Type B pancreatic cell (in vitro differentiated cells): ENCODE measurements at places on chromosomes 2 and 18.

- DNase-seq = no peak
These were observed 2.5 kb upstream of the PLA2R1 start for GRCh38 chr2:160064916-160065315.

DNA sequence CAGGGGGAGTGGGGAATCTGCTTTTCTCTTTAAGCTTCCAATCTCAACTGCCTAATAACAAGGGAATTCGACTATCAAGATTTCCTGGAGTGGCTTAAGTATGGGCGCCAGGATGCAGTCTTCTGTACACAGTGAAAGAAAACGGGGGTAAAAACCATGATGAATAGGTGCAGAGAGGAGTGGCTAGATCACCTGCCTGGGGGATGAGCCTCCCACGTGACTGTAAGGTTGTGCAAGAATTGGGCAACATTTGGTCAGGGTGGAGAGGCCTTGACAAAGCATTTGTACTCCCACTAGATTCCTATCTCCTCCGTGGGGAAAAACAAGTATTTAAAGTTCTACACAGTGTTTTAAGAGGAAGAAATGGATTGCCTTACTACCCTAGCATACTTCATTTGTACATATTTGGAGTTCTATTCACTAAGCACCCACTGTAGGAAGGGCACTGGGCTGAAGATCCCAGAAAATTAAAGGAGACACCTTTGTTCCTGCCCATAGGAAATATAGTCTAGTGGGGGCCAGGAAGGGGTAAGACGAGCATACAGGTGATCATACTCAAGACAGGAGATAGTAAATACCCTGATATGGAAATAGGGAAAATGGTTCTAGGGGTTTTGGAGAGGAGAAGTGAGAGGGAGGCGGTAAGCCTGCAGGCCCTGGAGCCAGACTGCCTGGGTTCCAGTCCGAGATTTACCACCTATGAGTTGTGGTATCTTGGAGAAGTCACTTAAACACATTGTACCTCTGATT lies 29.2 kb downstream of the EPAS1 start:
- no peak for DNase-seq

- no peak for DNase-seq
These were observed 46.2 kb upstream of the CCDC141 start for GRCh38 chr2:179096090-179096489.

GRCh38 chr2:160194351-160194750 lies 5.7 kb downstream of the ITGB6 start:
- DNase-seq = no peak

DNA sequence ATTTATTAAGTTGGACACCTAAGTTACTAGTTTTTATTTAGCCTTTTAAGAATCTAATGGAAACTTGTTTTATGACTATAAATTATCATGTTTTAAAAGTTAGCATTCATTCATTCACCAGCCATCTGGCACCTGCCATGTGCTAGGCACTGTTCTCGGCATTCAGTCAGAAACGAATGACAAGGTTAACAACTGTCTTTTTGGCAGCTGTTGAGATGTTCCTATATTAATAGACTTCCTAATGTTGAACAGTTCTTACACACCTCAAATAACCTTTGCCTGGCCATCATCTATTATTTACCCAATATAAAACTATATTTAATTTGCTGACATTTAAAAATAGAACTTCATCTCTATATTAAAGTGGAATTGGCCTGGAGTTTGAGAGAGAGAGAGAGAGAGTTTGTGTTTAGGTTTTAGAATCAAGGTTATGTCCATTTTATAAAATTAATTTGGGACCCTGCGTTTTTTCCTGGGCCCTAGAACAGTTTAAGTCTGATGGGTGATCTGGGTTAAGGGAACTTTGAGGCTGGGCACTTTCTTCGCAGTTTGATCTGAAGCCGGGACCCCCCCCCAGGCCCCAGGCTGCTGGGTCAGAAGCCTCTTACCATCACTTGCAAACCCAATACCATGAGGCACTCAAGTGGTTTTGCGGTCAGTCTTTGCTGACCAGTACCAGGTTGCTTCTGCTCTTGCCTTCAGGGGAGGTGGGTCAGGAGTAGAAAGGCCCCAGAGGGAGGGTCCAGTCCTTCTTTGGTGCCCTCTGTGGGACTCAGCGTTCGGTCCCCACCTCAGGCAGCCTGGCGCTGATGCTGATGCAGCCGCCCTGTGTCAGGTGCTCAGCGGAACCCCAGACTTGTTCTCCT lies 48.3 kb upstream of the ASB1 start:
- no peak for DNase-seq

DNA sequence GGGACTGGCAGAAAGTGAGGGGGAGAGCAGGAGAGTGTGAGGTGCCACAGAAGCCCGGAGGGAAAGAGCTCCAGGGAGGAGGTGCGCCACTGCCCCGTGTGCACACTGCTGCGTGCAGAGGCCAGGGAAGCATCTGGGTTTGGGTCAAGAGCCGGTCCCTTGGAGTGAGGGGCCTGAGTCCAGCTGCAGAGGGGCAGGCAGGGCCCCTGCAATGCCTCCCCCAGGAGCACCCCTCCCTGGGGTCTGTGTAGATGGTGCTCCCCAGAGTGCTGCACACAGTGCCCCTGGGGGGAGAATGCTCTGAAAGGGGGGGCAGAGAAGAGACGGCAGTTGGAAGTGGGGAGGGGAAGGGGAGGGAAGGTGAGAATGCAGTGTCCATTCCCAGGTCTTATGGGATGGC lies 3.7 kb upstream of the LIMS2 start:
- DNase-seq = no peak

GRCh38 chr2:166234112-166234846 lies 106.5 kb upstream of the SCN1A start:
- DNase-seq = no peak

- DNase-seq = no peak
These were observed 116.6 kb upstream of the NT5C1B start for GRCh38 chr2:18706001-18706400.

GRCh38 chr2:127078666-127079270 lies 28.2 kb downstream of the BIN1 start:
- DNase-seq = no peak

GRCh38 chr2:122061206-122061605 lies 305.8 kb downstream of the TSN start:
- DNase-seq = no peak

DNA sequence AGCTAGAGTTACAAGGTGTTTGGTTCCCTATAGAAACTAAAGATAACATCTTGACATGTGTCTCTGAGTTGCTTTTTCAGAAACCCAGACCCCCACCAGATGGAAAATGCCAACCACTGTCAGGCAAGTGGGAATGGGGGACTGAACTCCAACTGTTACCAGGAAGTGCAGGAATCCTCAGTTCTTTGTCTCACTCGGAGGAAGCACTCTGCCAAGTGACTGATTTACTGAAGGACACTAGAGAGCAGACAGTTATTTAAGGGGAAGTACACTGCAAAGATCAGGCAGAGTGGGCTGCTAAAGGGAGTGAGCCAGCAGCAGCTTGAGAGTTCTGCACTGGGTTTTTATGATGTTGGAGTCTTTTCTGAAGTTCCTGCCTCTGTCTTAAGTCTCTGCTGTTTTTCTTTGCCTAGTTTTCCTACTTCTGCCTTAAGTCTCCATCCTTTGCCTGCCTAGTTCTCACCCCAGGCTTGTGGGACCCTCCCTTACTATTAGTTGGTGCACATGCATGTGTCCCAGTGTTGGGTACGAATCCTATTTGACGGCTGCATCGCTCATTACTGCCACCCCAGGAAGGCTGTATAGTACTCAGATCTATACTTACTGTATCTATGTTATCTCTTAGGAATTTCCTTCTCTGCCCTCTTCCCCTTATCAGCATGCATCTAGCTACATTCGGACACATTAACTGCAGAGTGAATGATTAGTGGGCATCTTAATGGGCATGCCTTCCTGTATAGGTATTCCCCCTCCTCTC lies 97.1 kb downstream of the TEX51 start:
- DNase-seq = no peak

- no peak for DNase-seq
These were observed 252.1 kb upstream of the SLC14A2 start for GRCh38 chr18:45363196-45363595.

- no peak for DNase-seq
These were observed 177.7 kb upstream of the LRRTM1 start for GRCh38 chr2:80482276-80482675.

- no peak for DNase-seq
These were observed 189.3 kb downstream of the KCNS3 start for GRCh38 chr2:18067588-18068384.

DNA sequence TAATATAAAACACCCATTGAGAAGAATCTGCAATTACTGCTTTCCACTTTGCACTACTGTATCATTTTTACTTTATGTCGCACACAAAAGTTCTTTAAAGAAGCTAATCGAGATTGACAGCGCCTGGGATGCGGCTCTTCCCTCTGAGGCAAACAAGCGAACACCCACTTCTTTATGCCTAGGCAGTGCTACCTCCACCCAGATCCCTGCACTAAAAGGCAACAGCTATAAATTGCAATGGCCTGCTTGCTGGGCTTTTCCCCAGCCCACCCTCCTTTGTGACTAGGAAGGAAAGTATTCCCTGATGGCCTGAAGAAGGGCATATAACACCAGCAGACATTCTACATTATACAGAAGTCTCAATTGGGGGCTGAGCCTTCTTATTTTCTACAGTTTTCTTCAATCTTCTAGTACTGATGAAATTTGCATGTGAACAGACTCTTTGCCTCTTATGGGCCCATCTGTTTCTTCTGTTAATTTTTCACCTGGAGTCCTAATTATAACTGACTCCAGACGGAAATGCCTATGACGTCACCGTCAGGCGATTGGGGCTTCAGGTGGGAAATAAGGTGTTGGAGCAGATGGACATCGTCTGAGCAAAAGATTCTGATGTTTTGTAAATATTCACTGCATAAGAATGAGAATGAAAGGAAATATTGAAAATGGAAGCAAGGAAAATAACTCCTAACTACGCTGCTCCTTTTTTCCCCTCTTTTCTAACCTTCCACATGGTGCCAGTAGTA lies 138.9 kb upstream of the DCC start:
- DNase-seq = no peak

- DNase-seq = no peak
These were observed 379.4 kb downstream of the CDH2 start for GRCh38 chr18:27797484-27797883.

DNA sequence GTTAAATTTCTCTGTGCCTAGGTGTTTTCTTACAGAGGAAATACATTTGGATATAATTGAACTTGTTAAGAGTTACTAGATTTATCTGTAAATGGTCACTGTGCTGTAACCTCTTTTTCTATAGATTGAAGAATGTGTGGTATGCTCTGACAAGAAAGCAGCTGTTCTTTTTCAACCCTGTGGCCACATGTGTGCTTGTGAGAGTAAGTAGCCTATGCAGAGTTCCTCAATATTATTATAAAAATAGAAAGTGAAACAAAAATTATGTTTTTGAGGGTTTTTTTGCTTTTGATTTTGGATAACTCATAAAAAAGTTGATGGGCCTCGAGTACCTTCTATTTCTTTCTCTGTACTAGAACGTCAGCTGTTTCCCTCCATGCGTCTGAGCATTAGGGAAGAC lies 112.4 kb downstream of the MIB1 start:
- no peak for DNase-seq

DNA sequence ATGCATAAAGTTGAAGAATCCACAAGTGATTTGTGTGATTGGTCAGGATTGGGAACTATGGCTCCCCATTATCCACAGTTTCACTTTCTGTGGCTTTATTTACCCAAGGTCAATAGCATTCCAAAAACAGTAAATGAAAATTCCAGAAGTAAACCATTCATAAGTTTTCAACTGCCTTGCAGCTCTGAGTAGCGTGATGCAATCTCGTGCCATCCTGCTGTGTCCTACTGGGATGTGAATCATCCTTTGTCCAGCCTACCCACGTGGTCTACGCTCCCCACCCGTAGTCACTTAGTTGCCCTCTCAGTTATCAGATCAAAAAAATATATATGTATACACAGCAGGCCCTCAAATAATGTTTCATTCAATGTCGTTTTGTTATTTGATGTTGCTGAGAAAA lies 89.0 kb upstream of the DLGAP1 start:
- DNase-seq = no peak

GRCh38 chr2:42138163-42139015 lies 30.8 kb upstream of the EML4 start:
- no peak for DNase-seq

DNA sequence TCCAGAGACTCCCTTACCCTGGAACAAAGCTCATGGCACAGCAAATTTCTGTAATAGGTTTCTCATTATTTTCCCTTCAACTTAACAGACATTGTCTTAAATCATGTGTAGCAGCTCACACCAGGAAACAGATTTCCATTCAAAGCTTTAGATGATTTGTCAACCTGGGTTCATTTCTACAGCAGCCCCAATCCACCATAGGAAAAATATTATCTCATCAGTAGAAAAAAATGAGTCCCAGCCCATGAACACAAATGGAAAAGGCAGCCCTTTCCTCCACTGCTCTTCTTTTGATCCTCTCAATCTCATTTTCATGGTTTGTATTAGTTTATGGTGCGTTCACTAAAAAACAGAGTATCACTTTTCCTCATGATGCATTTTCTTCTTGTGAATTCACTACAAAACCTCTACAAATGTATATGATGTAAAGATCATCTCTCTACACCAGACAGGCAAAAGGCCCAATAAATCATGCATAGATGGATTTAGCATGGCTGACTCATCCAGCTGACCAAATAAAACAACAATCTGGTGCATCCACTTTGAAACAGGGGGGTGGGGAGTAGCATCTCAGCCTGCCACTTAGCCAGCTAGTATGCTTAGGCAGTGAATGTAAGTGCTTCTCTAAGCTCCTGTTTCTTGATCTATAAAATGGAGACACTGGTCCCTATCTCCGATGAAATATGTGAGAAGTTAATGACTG lies 78.6 kb downstream of the SATB2 start:
- no peak for DNase-seq

- no peak for DNase-seq
These were observed 446.8 kb downstream of the EIPR1 start for GRCh38 chr2:2930841-2931240.

DNA sequence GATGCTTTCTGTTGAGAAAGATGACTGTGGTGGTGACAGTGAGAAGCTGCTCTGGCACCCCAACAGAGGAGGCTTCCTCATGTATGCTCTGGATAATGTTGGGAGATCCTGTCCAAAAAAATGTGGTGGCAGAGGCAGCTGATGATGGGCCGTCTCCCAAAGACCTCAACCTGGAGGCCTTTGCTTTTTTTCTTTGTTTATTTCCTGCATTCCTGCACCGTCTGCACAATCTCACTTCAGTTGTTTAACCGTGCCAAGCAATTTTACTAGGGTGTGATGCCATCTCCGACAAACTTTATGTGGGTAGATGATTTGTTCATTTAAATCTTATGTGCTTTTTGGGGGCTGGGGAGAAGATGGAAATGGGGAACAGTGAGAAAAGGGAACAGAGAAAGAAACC lies 62.2 kb upstream of the IGFBP5 start:
- no peak for DNase-seq

DNA sequence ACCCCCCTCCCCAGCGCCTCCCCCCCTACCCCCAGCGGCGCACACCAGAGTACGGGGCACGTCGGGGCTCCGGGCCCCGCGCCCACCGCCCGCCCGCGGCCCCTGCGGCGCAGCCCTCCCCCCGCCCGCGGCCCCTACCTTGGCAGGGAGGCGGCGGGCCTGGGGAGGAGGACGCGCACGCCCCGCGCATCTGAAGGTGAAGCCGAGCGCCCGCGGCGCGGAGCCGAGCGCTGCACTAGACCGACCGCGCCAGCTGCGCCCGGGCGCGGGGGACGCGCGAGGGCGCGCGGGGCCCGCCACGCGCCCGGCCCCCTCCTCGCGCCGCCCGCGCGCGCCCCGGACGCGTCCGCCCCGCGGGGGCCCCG lies at the start of gene ZNF516:
Gene ZNF516, minus strand, starts transcription at position 237 of the 365 bp plus-strand sequence. CDS start 52,188 bp downstream, outside the sequence.
- DNase-seq = no peak
